Activated T-cell treated with anti-CD3 and anti-CD28 coated beads for 48 hours (primary cell): ENCODE measurements at places on chromosomes 5 and 9.

DNA sequence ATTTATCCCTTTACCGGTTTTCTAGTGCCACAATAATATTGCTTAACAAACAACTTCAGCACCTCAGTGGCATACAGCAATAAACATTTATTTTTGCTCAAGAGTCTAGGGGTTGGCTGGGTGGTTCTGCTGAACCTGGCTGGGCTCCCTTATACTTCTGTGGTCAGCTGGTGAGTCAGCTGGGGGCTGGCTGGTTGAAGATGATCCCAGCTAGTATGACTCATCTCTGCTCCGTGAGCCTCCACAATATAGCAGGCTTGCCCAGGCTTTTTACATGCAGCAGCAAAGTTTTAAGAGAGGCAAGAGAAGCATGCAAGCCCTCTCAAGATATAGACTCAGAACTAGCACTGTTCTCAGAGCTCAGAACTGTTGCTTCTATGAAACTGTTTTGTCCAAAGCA lies 523.5 kb upstream of the CLINT1 start:
- DNase-seq = peak; percentile 27

GRCh38 chr5:174311531-174312269 lies 266.2 kb downstream of the NSG2 start:
- DNase-seq = peak; percentile 61

- no peak for DNase-seq
Measured at GRCh38 chr5:147504011-147504410, 5.9 kb downstream of the DPYSL3 start.

GRCh38 chr5:120055858-120056257 lies 408.2 kb upstream of the PRR16 start:
- no peak for DNase-seq

DNA sequence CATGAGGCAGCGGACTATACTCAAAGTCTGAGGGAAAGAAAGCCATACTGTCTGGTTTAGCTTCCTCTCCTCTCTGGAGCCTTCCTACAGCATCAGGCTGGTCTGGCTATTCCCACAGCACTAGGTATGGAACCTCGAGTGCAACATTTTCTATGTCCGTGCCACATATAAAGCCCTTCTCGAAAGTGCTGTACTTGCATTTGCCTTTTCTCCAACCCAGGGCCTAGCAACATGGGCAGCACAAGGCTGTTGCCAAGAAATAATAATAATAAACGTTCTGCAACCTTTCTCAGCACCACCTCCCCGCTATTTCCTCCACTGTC lies 804 bp downstream of the MED10 start:
- no peak for DNase-seq

DNA sequence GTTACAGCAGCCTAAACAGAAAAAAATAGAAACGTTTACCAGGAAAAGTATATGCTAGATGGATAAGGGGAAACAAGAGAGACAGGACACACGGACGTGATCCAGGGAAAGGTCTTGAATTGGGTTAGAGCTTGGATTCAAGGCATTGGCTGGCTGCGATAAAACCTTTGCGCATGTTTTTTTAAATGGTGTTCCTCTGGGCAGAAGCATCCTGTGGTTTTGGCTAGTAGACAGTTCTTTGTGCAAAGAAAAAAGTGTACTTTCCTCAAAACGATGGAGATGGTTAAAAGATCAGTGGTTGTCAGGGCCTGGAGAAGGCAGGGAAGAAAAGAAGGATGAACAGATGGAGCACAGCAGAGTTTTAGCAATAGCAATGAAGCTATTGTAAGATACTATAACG lies 37.5 kb upstream of the LIFR start:
- DNase-seq = no peak

DNA sequence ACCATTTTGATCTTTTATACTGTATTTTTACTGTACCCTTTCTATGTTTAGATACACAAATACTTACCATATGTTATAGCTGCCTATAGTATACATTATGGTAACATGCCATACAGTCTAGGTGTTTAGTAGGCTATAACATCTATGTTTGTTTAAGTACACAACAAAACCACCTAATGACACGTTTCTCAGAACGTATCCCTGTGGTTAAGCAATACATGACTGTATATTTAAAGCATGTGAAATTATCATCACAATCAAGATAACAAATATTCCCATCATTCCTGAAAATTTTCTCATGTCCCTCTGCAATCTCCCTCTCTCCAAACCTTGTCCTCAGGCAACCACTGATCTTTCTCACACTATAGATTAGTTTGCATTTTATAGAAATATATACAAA lies 66.4 kb upstream of the SUSD1 start:
- DNase-seq = no peak

GRCh38 chr9:134472256-134472655 lies 146.0 kb downstream of the RXRA start:
- no peak for DNase-seq

- no peak for DNase-seq
Measured at GRCh38 chr9:16427873-16428427, 442.5 kb downstream of the BNC2 start.

- no peak for DNase-seq
Measured at GRCh38 chr9:120913647-120914264, 12.8 kb downstream of the TRAF1 start.

- DNase-seq = no peak
Measured at GRCh38 chr5:60805463-60805862, 38.6 kb downstream of the ELOVL7 start.

DNA sequence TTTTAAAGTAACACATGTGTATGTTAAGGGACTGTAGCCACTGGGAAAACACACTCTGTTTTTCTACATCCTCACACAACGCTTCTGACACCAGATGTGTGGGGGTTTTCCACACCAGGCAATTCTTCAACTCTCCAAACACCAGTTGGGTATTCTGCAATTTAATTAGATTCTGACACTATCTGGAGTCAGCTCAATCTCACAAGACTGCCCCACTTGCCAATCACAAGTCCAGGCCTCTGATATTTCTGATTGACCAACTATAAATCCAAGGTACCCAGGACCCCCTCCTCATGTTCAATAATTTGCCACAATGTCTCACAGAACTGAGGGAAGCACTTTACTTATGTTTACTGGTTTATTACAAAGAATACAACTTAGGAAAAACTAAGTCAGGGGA lies 60.5 kb upstream of the CTXN3 start:
- no peak for DNase-seq

GRCh38 chr5:83498585-83498984 lies 27.0 kb downstream of the VCAN start:
- no peak for DNase-seq

DNA sequence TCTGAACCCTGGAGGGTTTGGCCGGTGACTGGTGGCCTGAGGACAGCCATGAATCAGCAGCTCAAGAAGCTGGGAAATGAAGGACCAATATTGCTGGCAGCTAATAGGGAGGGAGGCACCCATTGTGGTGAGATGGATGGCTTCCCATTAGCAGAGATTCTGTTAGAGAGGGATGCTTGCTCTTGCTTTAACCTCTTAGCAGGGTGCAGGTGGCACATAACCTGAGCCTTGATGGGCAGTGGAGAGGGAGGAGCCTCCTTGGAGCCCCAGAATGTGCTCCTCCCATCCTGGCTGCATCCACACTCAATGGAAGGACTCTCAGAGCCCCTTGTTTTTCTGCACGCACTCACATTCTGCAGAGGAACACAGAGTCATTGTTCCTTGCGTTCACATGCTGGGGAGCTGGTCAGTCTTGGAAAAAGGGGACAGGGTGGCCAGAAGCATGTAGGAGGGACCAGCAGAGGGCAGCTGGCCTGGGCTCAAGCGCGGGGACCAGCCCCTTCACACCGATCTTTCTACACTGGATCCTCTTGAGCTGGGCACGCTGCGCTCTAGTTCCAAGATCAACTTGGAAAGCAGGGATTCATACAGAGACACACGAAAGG lies 161.8 kb downstream of the MED10 start:
- no peak for DNase-seq

DNA sequence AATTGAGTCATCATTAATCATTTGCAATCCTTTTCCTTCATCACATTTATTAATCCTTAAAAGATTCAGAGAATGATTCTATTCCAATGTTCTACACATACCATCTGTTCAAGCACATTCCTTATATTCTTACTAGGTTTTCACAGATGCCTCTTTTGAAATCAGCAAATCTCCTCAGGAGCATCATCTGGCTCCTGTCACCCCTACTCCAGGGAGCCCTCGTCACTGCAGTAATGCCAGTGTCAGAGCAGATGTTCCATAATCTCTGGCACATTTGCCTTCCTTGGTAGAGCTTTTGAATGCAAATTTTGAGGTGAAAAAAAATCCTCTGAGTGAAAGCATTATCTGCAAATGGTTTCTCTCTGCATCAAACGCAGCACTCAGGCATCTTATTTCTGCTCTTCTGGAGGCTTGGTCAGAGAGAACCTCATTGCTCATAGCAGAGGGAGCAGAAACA lies 7.6 kb upstream of the KCNV2 start:
- no peak for DNase-seq

GRCh38 chr9:108188976-108189375 lies 666.8 kb downstream of the ACTL7B start:
- DNase-seq = no peak

- DNase-seq = no peak
Measured at GRCh38 chr5:133818031-133818431, 150.4 kb downstream of the C5orf15 start.

GRCh38 chr5:142644640-142645361 lies 41.1 kb downstream of the FGF1 start:
- DNase-seq = no peak

GRCh38 chr5:141369994-141370848 lies at the start of gene PCDHGB3:
Gene PCDHGB3, plus strand, starts transcription at chr5:141370242. Its CDS starts 153 bp downstream, at chr5:141370395.
- no peak for DNase-seq

DNA sequence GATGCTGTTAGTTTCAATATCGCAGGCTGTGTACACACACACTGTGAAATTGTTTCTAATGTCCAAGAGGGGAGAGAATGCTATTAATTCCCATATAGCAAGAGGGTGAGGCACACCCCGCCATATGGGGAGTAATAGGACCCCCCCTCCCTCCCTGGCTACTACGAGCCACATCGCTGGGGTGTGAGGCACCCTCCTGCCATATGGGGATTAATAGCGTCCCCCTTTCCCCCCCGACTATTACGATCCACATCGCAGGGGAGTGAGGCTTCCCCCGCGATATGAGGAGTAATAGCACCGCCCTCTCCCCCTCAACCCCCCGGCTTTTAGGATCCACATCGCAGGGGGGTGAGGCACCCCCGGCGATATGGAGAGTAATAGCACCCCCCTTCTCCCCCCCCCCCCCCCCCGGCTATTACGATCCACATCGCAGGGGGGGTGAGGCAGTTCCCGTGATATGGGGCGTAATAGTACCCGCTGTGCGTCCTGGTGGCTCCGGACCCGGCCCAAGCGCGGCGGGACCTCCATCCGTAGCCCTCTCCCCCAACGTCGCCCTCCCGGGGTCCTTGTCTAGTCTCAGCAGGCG lies 494 bp upstream of the STK32A start:
- no peak for DNase-seq

- no peak for DNase-seq
Measured at GRCh38 chr5:72167804-72168203, 60.5 kb downstream of the MAP1B start.
